ENCODE measurements at places on chromosomes 7 and 10.
A peak's percentile ranks its signal among the peaks of the same experiment; 100 is the strongest.

DNA sequence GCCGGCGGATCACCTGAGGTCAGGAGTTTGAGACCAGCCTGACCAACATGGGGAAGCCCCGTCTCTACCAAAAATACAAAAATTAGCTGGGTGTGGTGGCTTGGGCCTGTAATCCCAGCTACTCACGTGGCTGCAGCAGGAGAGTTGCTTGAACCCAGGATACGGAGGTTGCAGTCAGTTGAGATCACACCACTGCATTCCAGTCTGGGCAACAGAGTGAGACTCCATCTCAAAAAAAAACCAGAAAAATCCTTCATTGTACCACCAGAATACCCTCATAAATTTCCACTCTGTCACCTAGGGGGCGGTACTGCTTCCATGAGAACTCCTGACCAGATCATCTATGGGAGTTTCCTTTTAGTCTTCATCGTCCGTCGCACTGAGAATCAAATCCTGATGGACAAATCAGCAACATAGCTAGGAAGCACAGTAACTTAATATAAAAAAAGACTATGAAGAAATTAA lies 225.8 kb upstream of the KLF14 start:
- DNase-seq, result no peak

- no peak for DNase-seq
Observed at GRCh38 chr7:70474639-70475234, 657.2 kb upstream of the GALNT17 start.

DNA sequence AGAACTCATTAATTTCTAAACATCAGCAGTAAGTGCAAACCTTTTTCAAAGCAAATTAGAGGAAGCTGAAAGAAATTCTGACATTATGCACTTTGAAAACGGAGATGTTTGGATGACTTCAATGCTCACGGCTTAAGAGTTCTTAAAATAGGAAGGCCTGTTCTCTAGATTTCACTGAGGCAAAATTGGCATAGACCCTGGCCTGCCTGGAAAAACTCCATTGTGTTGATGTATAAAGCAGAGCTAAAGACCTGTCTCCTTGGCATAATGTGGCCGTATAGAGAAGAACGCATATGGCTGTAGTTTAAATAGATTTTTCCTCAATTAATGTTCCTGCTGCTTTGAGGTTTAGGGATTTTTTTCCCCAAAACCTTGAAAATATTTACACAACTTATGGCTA lies 24.5 kb upstream of the AGMO start:
- DNase-seq, result no peak

GRCh38 chr10:5933909-5934546 lies 43.3 kb downstream of the IL15RA start:
- no peak for DNase-seq

DNA sequence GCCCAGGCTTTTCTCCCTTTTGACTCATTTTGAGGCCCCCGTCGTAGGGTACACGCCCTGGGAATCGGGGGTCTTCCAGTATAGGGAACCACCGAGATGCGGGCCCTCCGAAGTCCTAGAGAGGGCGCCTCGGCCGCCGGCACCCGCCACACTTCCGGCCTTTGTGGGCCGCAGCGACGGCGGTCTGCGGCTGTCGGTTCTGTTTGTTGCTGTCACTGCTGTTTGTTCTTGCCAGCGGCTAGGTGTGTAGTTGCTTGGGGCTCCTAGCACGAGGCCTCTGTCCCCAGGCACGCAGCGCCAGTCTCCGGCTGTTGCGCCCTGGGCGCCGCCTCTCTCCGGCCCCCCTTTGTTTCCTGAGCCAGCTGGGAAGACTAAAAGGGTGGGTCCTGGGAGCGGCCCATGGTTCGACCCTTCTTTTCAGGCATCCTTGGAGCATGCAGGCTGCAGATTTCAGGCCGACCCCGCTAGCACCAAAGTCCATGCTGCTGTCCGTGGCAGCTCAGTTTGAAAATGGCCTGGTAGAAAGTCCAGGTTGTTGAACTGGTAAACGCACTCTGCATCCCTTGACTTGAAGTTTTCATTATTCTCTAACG lies 17.8 kb upstream of the ZKSCAN1 start:
- peak; percentile 31 for DNase-seq

GRCh38 chr10:80946957-80947726 lies 409.4 kb downstream of the SH2D4B start:
- DNase-seq, result no peak

GRCh38 chr7:42930889-42931288 lies 1.1 kb downstream of the PSMA2 start:
- no peak for DNase-seq

DNA sequence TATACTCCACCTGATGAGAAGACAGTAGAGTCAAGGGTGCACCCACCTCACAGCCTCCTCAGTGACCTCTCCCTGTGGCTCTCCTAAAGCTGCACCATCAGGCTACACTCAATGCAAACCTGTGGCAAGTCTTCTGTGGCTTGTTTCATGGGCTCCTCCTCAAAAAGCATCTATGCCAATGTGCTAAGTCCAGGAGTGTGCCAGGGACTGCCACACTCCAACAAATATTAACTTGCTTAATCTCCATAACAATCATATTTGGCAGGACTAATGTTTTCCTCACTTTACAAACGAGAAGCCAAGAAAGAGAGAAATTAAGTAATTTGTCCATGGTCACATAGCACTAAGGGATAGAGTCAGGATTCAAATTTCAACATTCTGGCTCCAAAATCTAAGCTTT lies 11.9 kb downstream of the NRAP start:
- no peak for DNase-seq

DNA sequence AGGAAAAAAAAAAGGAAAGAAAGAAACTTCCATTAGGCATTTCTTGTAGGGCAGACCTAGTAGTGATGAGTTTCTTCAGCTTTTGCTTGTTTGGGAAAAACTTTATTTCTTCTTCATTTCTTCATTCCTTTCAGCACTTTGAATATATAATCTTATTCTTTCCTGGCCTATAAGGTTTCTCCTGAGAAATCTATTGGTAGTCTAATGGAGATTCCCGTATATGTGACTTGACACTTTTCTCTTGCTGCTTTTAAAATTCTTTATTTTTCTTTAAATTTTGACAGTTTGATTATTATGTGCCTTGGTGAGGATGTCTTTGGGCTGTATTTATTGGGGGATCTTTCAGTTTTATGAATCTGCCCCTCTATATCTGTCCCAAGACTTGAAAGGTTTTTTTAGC lies 3.9 kb upstream of the BTAF1 start:
- DNase-seq, result no peak

GRCh38 chr7:107167483-107168232 lies 1.1 kb upstream of the HBP1 start:
- DNase-seq, result peak; percentile 61

DNA sequence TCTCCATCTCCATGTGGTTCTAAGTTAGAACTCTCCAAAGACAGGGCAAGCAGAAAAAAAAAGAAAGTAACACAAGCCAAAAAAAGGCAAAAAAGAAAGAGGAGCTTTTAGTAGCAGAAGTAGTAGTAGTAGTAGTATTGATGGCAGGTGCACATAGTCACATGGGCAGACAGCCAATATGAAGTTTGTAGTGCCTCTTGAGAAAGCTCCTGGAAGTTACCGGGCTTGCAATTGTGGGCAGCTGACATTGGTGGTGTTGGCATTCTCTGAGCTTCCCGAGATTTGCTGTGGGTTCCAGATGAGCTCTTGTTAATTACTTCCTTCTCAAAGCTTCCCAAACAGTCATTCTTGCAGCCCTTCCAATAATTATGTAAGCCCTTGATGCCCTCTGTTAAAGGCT lies 1128.5 kb downstream of the TYW1 start:
- DNase-seq, result no peak

DNA sequence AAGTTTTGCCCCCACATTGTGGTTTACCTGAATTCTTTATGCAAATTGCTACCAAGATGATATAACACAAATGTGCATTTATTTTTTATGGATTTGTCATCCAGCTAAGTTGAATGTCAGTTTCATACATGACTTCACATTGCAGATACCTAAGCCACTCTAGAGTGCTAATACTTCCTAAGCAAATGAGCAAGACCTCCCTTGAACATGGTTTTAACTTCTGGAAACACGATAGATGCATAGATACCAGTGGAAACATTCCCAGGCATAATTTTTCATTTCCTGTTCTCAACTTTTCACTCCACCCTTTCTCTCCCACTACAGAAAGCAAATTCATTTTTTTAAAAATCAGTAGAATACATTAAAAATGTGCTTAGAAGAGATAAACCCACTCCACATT lies 20.3 kb downstream of the GOT1 start:
- no peak for DNase-seq

DNA sequence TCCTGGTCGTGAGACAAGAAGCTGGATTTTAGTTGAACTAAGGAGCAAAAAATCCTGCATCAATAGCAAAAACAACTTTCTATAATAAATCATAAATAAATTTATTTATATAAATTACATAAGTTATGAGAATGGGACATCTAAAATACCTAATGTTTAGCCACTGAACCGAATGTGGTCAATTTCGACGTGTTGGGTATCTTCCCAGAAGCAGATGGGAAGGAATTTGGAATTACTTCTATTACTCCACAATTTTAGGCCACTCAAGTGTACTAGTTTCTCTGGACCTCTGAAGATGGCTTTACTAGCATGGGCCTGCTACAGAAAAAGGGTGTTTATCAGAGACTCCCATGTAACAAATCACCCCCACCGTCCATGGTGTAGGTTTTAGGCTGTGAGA lies 172.0 kb downstream of the PRPF18 start:
- no peak for DNase-seq

GRCh38 chr10:121655254-121656144 lies 57.3 kb upstream of the FGFR2 start:
- DNase-seq, result no peak

DNA sequence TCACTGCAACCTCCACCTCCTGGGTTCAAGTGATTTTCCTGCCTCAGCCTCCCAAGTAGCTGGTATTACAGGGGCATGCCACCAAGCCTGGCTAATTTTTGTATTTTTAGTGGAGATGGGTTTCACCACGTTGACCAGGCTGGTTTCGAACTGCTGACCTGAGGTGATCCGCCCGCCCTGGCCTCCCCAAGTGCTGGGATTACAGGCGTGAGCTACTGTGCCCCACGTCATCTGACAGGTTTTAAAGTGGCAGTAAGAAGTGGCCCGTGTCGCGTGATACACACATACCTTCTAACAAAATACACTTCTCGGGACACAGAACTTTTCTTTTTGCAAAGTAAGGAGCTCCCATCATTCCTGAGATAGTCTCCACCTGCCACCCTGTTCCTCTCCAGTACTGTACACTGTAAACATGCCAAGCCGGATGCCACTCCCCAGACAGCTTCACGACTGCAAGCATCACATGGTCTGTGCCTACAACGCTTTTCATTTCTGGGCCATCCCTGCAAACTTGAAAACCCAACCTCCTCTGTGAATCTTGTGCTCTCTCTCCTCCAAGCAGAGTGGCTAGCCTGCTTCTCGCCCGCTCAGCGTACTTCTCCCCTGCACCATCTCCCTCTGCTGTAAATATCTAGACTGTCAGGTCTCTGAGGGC lies 256.3 kb upstream of the KLF14 start:
- DNase-seq, result no peak

DNA sequence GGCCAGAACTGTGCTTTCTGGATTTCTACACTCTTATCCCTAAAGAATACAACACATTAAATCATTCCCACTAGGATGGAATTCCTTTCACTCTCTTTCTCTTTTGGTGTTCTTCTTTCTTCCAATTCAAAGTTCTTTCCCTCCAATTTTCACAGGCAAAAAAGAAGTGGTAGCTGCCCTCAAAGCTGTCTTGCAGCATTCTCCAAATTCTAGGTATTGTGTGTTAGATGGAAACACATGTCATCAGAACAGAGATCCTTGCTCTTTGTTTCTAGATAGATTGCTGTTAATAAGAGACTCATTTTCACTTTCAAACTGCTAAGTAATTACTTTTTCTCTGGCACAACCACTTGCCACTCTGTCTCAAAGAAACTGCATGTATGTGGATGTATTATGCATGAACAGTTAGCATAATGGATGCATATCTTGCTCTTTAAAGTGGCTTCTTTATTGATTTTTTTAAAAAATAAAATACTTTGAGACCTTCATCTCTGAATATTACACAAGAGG lies 31.0 kb downstream of the SHTN1 start:
- DNase-seq, result no peak

DNA sequence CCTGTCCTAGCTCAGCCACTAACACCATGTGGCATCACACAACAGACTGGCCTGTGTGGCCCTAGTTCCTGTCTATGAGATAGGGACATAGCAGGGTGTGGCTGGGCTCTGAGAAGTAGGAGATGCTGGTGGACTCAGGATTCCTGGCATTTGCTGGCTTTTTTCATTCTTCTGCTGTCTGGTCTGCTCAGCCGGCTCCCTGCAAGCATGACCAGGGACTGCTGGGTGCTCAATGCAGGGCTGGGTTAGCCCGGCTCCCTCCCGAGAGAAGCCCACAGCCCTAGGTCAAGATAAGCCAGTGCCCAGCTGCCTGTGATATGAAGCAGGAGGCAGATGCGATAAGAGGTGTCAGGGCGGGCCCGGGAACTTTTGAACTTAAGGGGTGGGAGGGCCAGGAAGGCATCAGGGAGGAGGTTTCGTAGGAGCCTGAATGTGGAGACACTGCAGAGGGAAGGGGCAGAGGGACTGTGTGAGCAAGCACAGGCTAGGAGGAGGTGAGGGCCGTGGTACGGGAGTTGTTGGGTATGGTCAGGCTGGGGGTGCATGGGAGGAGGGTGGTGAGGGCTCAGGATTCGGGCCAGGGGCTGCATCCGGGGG lies 3.5 kb downstream of the AQP1 start:
- no peak for DNase-seq

DNA sequence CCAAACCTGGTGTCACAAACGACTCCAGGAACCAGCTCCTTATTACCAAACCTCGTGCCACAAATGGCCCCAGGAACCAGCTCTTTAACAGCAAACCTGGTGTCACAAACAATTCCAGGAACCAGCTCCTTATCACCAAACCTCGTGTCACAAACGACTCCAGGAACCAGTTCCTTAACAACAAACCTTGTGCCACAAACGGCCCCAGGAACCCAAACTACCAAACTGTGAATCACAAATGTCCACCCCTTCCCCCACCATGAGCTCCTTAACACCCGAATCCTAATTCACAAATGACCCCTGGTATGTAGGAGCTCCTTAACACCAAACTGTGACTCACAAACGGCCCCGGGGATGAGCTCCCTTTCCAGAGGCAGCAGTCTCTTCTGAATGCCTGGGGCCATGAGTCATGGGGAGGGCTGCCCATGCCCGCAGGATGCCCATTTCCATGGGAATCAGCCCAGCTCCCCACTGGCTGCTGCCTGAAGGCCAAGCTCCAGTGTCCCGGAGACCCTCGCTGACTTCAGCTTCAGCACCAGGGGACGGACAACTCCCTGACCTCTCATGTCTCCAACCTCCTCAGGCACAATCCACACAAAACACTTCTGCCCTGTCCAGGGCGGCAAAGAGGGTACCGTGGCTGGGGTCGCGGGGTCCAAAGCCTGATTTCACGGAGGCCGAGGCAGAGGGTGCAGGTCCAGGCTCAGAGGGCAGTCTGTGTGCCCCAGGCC lies 213.1 kb downstream of the ELFN1 start:
- DNase-seq, result no peak

GRCh38 chr7:48301201-48301600 lies 129.9 kb downstream of the ABCA13 start:
- DNase-seq, result no peak

GRCh38 chr10:67603701-67604100 lies 92.3 kb downstream of the CTNNA3 start:
- no peak for DNase-seq
